ENCODE measurements at places on chromosomes 4 and X.

GRCh38 chr4:6327220-6327917, 57.7 kb downstream of the WFS1 start:
- DNase-seq = peak; percentile 82

DNA sequence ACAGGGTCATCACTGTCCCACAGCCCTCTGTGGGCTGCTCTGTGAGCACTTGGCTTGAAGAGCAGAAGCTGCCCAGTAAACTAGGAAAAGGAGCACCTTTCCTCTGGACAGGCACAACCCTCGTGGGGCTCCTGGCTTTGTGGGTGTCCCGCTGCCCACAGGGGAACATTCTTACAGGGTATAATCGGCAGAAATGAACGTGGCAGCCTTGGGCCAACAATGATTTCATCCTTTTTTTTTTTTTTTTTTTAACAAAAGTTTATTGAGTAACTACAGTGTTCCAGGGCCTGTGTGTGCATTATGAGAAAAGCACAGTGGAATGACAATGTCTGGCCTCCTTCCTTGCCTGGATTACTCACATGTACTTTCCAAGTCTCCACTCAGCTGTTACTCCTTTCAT, 197.2 kb downstream of the PDGFC start:
- DNase-seq = no peak

DNA sequence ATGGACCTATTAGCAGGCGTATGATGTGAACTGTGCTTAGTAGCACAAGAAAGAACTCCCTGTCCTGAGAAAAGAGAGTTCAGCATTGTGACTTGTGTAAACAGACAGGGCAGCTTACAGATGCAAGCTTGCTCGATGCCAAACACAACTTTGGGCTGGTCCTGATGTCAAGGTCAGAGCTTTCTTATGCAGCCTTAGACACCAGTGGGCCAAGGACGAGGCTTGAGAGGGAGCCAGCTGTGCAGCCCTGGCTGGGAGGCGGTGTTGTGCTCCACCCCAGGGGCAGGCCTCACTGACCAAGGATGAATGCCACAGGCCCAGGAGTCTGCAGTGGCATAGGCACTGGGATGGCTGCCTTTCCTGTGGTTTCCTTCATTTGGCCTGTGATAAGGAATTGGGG, 35.4 kb downstream of the JADE1 start:
- DNase-seq = no peak

GRCh38 chr4:40828661-40829060, 78.9 kb downstream of the NSUN7 start:
- no peak for DNase-seq

GRCh38 chr4:62344474-62344873, 1144.3 kb downstream of the ADGRL3 start:
- no peak for DNase-seq

DNA sequence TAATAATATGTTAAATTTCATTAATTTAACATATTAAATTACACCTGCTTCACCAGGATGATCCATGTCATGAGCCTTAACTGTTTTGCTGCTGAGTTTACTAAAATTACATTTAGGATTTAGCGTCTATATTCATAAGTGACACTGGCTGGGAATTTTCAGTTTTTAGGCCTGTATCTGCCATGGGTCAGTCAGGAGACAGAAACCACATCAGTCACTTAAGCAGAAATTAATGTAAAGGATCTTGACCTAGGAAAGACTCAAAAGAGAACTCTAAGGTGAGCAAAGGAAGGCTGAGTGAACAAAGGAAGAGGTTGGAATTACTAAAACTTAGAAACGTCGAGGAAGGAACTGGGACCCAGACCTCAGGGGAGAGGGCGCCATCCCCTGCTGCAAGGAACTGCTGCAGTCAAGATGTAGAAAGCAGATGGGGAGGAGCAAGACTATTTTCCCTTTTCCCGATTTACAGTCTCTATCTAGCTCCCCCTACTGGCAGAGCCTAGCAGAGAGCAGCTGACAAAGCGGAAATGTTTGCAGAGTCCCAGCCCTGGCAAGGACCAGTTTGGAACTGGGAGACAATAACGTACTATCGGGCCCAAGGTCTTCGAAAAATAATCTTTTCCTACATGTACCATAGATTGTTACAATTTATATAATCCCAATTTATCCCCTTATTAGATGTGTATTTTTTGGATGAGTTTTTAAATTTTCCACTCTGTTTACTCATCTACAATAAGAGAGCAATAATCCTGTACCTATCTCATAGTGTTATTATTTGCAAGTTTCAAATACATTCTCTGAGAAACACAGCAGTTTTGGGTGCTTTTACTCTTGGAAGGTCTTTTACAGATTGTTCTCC, 22.6 kb upstream of the RBBP7 start:
- DNase-seq = peak; percentile 26

GRCh38 chrX:118392716-118393115, 46.8 kb downstream of the WDR44 start:
- no peak for DNase-seq

DNA sequence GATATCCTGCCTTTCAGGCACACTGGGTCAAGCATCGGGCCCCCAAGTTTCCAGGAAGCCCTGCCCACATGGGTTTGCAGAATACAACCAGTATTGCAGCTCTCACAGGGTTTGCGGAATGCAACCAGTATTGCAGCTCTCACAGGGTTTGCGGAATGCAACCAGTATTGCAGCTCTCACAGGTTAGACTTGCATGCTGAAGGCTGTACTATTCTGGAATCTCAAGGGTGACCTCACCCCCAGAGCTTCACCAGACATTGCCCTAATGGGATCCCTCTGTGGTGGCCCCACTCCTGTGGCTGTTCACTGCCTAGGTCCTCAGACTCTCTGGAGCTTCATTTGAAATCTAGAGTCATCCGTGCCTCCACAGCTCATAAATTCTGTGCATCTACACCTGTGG, 640.7 kb upstream of the ATOH1 start:
- no peak for DNase-seq

GRCh38 chrX:43096830-43097229, 318.9 kb upstream of the PPP1R2C start:
- DNase-seq = no peak

- no peak for DNase-seq
These were observed 11.4 kb upstream of the ARSJ start for GRCh38 chr4:113990886-113991285.

DNA sequence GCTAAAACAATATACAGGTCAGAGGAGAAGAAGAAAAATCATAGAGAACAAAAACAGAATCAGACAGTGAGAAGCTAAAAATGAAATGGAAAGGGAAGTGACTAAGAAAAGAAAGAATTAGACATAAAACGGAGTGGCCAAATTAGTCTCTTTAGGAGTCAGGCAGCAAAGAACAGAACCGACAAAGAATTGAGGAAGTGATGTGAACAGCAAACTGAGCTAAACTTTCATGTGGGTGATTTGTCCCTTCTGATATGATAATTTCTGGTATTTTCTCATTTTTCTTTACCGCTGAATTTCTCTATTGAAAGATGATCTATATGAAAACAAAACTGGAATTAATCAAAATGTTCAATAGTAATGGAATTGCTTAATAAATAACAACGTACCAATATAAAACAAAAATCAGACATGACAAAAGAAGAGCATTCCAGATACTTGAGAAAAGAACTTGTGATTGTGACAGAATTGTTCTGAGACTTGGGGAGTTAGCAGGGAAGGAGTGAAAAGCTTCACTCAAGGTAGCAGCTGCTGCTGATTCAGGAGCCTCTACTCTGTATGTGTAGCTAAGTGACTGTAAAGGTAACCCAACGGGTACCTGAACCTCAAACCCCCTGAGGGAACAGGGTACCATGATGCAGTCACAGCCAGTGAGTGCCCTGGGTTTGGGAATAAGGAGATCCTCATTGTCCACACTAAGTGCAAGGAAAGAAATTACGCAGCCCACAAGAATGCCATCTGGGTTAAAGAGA, 8.8 kb downstream of the TAPT1 start:
- DNase-seq = no peak

DNA sequence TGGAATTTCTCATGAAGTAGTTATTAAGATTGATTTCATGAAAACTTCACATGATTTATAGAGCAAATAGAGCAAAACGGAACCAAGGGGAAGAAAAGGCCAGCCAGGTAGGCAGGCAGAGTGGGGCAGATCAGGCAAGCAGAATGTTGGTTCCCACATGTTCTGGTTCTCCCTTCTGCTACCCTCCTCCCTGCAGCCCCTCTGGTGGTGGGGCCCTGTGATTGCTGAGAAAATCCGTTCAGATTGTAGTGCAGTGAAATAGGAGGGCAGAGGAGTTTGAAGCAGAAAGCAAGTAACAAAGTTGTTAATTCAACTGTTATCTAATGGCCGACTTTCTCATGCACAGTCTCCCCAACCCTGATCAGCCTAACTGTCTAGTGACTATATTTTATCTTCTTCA, 185.3 kb downstream of the MID1IP1 start:
- DNase-seq = no peak

DNA sequence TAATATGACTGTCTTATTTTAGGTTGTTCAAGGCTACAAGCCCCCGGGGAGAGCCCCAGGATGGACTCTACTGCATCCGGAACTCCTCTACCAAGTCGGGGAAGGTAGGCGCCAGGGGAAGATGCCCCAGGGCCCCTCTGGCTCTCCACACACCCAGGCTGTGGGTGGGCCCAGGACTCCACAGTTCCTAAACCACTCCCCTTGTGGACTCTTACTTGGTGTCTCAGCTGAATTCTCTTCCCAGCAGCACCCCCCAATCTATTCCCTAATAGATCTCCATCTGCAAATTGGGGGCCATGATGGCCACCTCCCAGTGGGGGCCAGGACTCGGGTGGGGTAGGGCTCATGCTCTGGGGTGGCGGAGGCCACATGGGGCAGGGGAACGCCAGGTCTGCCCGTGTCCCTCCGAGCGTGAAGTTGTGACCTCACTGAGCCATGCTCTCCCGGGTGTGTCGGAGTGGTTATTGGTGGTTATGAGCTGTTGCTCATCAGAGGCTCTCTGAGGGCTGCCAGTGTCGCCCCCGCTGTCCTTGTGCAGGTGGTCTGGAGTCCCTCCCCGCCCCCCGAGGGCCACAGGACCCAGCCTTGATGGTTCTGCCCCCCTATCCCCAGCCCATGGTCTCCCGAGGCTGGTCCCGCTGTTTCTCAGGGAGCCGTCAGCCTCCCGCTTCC, 11.2 kb upstream of the ADD1 start:
- peak; percentile 15 for DNase-seq

GRCh38 chrX:9396930-9397329, 67.9 kb upstream of the TBL1X start:
- no peak for DNase-seq

DNA sequence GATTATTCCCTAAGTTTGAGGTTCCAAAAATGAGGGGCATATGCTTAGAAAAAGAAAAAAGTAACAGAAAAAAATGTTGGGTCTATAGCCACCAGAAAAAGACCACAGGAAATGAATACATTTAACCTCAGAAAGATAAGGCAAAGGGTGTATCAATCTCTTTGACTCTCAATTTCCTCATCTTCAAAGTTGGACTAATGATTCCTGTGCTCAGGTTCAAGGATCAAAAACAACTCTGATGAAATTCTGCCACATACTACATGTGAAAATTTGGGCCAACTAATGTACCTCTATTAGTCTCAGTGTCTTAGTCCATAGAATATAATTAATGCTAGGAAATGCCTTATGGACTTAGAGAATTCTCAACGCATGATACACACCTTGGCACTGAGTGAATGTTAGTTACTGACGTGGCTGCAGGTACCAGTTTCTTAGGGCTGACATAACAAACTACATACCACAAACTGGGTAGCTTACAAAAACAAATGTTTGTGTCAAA, 257.7 kb downstream of the ANKRD50 start:
- DNase-seq = no peak

DNA sequence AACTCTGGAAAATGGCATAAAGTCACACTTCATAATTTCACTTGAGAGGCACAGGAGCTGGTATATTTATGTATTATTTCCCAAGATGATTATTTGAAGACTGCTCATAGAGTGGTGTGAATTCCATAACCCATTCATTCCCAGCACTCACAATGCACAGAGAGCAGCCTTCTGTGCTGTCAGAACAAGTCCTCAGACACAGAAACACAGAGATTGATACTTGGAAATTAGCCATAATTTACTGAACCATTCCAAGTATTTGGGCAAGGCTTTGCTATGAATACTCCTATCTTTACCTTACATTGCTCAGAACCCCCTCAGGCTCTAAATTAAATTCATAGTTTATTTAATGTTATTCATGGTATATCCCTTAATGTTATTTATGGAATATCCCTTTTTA, 53.6 kb downstream of the PABPC4L start:
- DNase-seq = no peak

DNA sequence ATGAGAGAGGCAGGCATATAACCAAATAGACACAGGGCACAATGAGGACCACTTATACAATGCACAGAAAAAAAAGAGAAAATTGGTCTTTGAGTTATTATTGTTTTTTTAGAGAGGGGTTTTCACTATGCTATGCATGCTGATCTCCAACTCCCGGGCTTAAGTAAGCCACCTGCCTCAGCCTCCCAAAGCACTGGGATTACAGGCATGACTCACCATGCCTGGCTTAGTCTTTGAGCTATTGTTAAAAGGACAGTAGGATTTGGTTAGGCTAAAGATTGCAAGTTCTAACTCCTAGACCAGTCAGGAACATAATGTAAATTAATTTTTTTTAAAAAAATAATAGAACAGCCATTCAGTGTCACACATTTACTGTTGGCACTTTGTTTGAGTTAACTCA, 340.1 kb downstream of the GPAT3 start:
- no peak for DNase-seq

GRCh38 chrX:150482537-150483206, 85.7 kb upstream of the MTM1 start:
- no peak for DNase-seq

- no peak for DNase-seq
These were observed 12.7 kb downstream of the DRP2 start for GRCh38 chrX:101232316-101232715.

- no peak for DNase-seq
These were observed 492.1 kb downstream of the INPP4B start for GRCh38 chr4:142354041-142354440.
